ENCODE measurements at places on chromosomes 2 and 18.

DNA sequence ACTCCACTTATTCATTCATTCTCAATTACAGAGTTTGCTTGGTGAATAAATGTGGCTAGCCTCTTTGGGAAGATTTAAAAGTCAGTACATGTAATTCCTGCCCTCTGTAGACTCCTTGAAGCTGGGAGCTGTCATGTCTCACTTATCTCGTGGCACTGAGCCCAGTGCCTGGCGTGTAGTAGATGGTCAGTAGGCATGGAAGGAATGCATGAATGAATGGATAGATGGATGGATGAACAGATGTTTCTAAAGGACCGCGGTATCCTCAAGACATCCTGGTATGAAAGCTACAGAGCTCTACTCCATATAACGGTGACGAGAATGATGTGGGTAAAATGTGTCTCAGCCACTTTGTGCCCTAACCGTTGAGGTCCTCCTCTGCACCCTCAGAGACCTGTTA is 83.0 kb downstream of the MARCO start:
- no peaks in the 10 kb centered on the region for H3K27me3 ChIP-seq
- no peak overlapping the region for H3K27ac ChIP-seq
- no peak for DNase-seq

GRCh38 chr2:113867571-113867970 is 22.3 kb upstream of the ACTR3 start:
- no peaks in the 10 kb centered on the region for H3K4me1 ChIP-seq
- no peak overlapping the region for H3K4me3 ChIP-seq
- no peaks in the 10 kb centered on the region for H3K27me3 ChIP-seq
- DNase-seq = no peak
- no peaks in the 10 kb centered on the region for H3K36me3 ChIP-seq
- no peak overlapping the region for H3K27ac ChIP-seq

DNA sequence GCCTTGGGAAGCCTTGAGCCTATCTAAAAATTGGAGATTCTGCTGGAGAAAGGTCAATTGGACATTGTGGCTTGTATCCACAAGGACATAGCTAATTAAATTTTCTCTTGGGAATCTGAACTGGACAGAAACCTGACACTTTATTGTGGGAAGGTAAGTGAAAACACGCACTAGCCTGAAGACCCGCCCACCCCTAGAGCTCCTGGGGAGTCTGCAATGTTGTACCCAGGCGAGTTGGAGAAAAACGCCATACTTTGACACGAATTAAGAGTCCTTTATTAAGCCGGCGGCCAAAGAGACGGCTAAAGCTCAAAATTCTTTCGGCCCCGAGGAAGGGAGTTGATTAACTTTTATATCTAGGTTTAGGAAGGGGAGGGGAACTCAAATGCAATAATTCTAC is 1.2 kb upstream of the ZNF892 start:
- no peaks in the 10 kb centered on the region for H3K4me1 ChIP-seq
- H3K27me3 ChIP-seq = no peaks in the 10 kb centered on the region
- no peak for DNase-seq
- no peak overlapping the region for H3K27ac ChIP-seq
- H3K36me3 ChIP-seq = peaks cover 4% of the 10 kb centered on the region

DNA sequence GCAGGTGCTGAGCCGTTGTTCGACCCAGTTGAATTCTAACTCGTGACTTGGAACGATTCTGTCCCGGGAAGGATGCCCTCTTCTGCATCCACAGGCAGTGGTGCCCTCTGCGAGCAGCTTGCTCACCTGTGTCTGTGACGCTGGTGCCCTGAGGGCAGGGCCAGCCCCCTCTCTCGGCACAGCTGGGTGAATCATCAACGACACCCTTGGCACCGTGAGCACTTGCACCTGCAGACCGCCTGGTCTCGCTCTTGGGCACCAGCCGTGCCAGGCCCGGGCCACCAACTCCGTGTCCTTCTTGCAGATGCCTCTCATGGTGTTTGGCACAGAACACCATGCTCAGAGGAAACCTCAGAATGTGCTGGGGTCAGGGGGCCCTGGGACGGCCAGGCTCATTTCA is 75.0 kb downstream of the SLC66A2 start:
- H3K4me3 ChIP-seq = no peak overlapping the region
- no peak for DNase-seq
- H3K27me3 ChIP-seq = no peaks in the 10 kb centered on the region
- H3K36me3 ChIP-seq = no peaks in the 10 kb centered on the region
- no peak overlapping the region for H3K27ac ChIP-seq
- no peaks in the 10 kb centered on the region for H3K4me1 ChIP-seq

- no peak overlapping the region for H3K4me3 ChIP-seq
- no peak overlapping the region for H3K27ac ChIP-seq
- DNase-seq = no peak
- no peaks in the 10 kb centered on the region for H3K4me1 ChIP-seq
- no peaks in the 10 kb centered on the region for H3K27me3 ChIP-seq
These were observed 51.5 kb upstream of the PHLPP1 start for GRCh38 chr18:62663731-62664336.

DNA sequence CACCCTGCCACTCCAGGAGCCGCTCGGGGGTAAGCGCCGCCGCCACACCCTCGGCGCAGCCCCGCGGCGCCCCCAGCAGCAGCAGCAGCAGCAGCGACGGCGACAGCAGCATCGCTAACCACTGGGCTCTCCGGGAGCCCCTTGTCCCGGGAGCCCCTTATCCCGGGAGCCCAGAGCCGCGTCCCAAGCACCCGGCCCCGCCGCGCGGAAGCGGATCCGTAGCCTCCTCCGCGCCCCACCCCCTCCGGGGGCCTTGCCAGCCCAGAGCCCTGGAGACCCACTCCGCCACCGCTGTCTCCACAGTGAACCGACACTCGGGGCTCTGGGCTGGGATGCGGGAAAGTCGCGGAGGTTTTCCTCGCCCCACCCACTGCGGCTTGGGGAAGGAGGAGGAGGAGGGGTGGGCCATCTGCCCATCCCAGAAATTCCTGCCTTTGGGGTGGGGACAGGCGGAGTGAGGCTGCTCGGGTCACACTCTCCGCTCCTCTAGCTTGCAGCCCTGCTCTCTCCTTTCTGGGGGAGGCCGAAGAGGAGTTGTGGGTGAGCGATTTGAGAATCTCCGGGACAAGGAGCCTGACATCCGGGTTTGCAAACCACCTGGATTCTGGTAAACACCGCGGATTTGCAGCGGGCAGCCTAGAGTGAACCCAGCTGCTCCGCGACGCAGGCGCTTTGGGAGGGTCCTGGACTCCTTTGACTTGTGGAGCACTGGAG is at the start of gene PLA2R1:
Gene PLA2R1 (minus strand): TSS at position 324 of the 714 bp plus-strand sequence. CDS start 212 bp downstream, at position 112.
- peaks cover 2% of the 10 kb centered on the region for H3K4me1 ChIP-seq
- peak; percentile 77 for DNase-seq
- peak within 1 kb of the TSS; percentile 9 for H3K27ac ChIP-seq
- no peaks in the 10 kb centered on the region for H3K36me3 ChIP-seq
- H3K4me3 ChIP-seq = peak within 1 kb of the TSS; percentile 95

- DNase-seq = no peak
- H3K36me3 ChIP-seq = no peaks in the 10 kb centered on the region
- no peak overlapping the region for H3K4me3 ChIP-seq
- H3K27ac ChIP-seq = no peak overlapping the region
These were observed 302.4 kb downstream of the PLCL1 start for GRCh38 chr2:198106621-198107385.

- DNase-seq = no peak
- no peak overlapping the region for H3K27ac ChIP-seq
- peaks cover 8% of the 10 kb centered on the region for H3K4me1 ChIP-seq
- H3K4me3 ChIP-seq = no peak overlapping the region
These were observed 209.6 kb downstream of the SLC8A1 start for GRCh38 chr2:40242315-40242714.

DNA sequence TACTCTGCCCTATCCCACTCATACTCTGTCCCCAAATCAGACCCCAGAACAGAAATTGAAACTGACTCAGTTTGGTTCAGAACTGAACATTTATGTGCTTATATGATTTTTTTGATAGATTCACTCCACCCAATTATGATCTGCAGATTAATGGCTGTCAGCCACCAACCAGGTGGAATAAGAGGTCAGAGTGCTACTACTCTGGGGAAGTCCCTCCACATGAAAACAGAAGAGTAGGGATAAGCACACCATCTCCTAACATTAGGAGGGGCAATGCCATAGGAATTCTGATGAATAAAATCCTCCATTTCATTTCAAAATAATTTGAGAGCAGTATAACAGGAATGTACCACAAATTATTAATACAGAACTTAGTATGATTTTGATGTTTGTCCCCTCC is 36.3 kb upstream of the UGP2 start:
- no peaks in the 10 kb centered on the region for H3K4me1 ChIP-seq
- no peak for DNase-seq
- H3K36me3 ChIP-seq = no peaks in the 10 kb centered on the region
- no peak overlapping the region for H3K4me3 ChIP-seq
- no peaks in the 10 kb centered on the region for H3K27me3 ChIP-seq

GRCh38 chr2:65607662-65608305 is 175.4 kb upstream of the SPRED2 start:
- H3K36me3 ChIP-seq = no peaks in the 10 kb centered on the region
- H3K4me1 ChIP-seq = peaks cover 8% of the 10 kb centered on the region
- H3K27me3 ChIP-seq = no peaks in the 10 kb centered on the region
- H3K27ac ChIP-seq = peak overlapping the region; percentile 86

DNA sequence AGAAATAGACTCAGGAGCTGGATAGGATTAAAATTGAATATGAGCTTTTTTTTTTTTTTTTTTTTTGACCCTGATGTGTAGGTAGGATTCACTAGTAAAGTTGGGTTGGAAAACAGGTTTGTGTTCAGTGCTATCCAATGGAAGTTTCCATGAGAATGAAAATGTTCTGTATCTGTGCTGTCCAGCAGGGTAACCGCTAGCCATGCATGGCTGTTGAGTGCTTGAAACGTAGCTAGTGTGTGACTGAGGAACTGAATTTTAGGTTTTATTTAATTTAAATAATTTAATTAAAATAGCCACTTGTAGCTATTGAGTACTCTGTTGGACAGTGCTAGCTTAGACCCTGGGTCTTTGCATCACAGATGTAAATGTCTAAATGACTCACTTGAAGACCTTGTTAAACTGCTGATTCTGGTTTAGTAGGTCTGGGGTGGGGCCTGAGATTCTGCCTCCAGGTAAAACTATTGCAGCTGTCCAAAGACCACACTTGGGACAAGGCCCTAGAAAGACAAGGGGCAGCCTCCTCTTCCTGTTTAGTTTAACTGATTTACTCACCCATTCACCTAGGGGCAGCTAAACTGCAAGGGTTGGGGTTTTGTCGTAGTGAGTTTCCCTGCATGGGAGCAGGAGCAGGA is 84.7 kb upstream of the STON1 start:
- H3K27ac ChIP-seq = no peak overlapping the region
- no peaks in the 10 kb centered on the region for H3K27me3 ChIP-seq
- no peaks in the 10 kb centered on the region for H3K36me3 ChIP-seq
- no peak overlapping the region for H3K4me3 ChIP-seq
- H3K4me1 ChIP-seq = peaks cover 11% of the 10 kb centered on the region
- DNase-seq = no peak

DNA sequence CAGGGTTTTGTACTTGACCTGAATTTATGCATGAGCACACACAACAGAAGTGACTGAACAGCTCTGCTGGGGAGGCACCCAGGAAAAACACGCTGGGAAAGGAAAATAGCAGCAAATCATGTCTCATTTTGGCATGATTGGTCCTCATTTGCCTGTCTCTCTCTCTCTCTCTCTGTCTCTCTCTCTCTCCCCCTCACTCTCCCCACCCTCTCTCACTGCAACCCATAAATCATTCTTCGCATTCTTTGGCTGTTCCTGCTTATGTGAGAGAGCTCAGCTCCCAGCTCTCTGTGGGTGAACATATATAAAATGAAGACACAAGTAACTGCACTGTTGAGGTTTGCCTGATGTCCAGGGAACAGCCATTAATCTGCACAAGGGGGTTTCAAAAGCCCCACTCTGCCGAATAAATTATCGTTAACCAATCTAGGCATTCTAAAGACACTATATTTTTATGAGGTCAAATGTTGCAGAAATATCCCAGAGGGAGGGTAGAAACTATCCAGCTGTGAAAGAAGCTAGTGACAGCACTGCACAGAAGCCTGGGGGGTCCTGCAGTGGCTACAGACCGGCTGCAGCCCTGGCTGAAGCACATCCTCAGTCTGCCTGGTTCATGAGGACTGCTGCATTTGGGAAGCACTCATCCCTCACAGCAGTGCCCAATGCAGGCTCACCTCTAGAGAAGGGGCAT is 260.3 kb downstream of the AFF3 start:
- no peak overlapping the region for H3K4me3 ChIP-seq
- DNase-seq = no peak
- no peaks in the 10 kb centered on the region for H3K36me3 ChIP-seq
- H3K27ac ChIP-seq = no peak overlapping the region
- no peaks in the 10 kb centered on the region for H3K27me3 ChIP-seq
- H3K4me1 ChIP-seq = no peaks in the 10 kb centered on the region

GRCh38 chr2:151278487-151278886 is 11.0 kb downstream of the NMI start:
- no peaks in the 10 kb centered on the region for H3K4me1 ChIP-seq
- H3K27me3 ChIP-seq = no peaks in the 10 kb centered on the region
- no peak overlapping the region for H3K4me3 ChIP-seq
- no peak for DNase-seq
- no peaks in the 10 kb centered on the region for H3K36me3 ChIP-seq

DNA sequence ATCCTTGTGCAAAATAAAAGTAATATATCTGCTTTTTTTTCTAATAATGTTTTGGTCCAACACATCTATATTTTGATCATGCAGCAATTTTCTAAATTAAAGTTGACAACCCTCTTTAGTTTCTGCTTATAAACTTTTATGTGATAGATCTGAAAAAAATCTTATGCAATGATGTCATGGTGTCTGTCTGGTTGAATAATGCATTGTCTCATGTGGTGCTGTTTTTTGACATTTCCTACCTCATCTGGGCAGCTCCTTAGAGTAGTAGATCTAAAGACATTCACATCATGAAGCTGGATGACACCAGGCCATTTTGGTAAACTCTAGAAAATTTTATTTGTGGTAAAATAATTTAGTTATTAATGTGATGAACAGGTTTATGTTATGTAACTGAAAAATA is 106.8 kb upstream of the FN1 start:
- H3K36me3 ChIP-seq = no peaks in the 10 kb centered on the region
- DNase-seq = no peak
- no peaks in the 10 kb centered on the region for H3K27me3 ChIP-seq
- no peak overlapping the region for H3K4me3 ChIP-seq
- no peak overlapping the region for H3K27ac ChIP-seq
- H3K4me1 ChIP-seq = peaks cover 5% of the 10 kb centered on the region

- H3K27me3 ChIP-seq = no peaks in the 10 kb centered on the region
- H3K36me3 ChIP-seq = no peaks in the 10 kb centered on the region
- DNase-seq = no peak
- H3K4me1 ChIP-seq = no peaks in the 10 kb centered on the region
These were observed 43.1 kb downstream of the AAK1 start for GRCh38 chr2:69600425-69600824.

DNA sequence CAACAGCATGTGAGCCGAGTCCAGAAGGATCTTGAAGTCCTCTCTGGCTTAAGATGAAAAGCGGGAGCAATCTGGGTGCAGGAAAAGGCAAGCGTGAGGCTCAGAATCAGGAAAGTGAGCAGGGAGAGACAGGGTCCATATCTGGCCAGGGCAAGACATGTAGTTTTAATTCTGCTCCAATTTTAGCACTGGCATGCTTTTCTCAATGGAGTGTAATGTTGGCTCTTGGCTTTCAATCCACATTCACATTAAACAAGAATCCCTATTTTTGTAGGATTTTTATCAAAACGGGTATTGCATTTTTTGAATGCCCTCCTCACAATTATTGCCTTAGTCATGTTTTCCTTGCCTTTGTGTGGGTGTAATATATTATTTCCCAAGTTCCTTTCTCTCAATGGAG is 6.0 kb downstream of the SPATA3 start:
- DNase-seq = no peak
- H3K27me3 ChIP-seq = no peaks in the 10 kb centered on the region
- no peaks in the 10 kb centered on the region for H3K36me3 ChIP-seq

GRCh38 chr18:75314117-75314516 is 103.5 kb downstream of the TSHZ1 start:
- no peaks in the 10 kb centered on the region for H3K36me3 ChIP-seq
- no peaks in the 10 kb centered on the region for H3K4me1 ChIP-seq
- no peaks in the 10 kb centered on the region for H3K27me3 ChIP-seq
- no peak overlapping the region for H3K4me3 ChIP-seq
- H3K27ac ChIP-seq = no peak overlapping the region

Measured in aorta (tissue), 5 donors.